ENCODE measurements at places on chromosomes 2 and 18. TPM values are rescaled to one million over a fixed set of nuclear protein-coding genes. Genes with fewer than 3 reads are reported as not detected.

The BOK gene
- 0.08 TPM for polyA plus RNA-seq

The NCL gene
- 523 TPM for polyA plus RNA-seq

The SLC5A7 gene
- polyA plus RNA-seq, result not detected

The UGT1A5 gene
- polyA plus RNA-seq, result not detected

The DUSP2 gene
- 55.6 TPM for polyA plus RNA-seq

The ITPRIPL1 gene
- 4.4 TPM for polyA plus RNA-seq

The USP40 gene
- 4.1 TPM for polyA plus RNA-seq

The CNDP1 gene
- not detected for polyA plus RNA-seq

The DIS3L2 gene
- polyA plus RNA-seq, result 21.7 TPM

The SERPINB3 gene
- not detected for polyA plus RNA-seq

The AMER3 gene
- not detected for polyA plus RNA-seq

The G6PC2 gene
- polyA plus RNA-seq, result not detected

The BOLL gene
- polyA plus RNA-seq, result not detected
